ENCODE measurements at places on chromosomes 11 and 22.
A peak's percentile ranks its signal among the peaks of the same experiment; 100 is the strongest.

DNA sequence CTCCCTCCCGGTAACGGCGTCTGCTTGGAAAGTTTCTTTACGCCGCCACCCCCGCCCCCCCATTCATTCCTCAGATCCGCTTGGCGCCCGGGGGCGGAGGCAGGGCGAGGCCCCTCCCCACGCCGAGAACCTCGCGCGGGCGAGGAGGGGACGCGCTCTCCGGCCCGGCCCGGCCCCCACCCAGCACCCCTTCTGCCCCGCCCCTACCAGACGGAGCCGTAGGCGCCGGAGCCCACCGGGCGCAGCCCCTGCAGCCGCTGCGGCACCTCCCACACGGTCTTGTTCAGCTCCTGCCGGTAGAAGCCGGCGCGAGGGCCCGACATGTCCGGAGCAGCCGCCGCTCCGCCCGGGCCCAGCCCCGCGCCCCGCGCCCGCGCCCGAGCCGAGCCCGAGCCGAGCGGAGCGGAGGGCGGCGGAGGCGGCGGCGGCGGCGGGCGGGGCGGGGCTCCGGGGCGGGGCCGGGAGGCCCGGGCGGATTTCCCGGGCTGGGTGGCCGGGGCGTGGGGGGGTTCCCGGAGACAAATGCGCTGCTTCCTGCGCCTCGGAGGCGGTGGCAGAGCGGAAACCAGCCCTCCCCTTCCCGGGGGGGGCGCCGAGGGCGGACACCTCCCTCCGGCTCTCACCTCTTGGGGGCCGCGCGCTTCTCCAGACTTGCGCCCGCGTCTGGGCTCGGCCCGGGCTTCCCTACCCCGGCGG lies at the start of gene MAPK11:
TSS of gene MAPK11 (minus strand) at position 411 of the 696 bp plus-strand sequence. CDS start at position 323, 88 bp downstream.
- no peak for DNase-seq

DNA sequence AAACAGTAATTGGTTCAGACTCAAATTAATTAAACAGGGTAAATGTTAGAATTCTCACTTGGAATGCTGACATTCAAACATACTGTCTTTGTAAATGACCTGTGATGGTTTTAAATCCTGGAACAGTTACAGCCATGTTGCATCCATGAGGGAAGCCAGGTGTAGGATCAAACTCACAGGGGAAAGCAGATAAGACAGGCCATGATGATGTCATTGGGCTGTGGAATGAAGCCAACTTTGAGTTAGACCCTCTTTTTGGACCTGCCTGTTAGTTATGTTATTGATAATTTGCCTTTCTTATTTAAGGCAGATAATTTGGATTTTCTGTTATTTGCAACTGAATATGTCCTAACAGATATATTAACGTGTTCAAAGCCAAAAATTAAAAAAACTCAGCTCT lies 39.3 kb upstream of the ABTB2 start:
- DNase-seq: no peak

DNA sequence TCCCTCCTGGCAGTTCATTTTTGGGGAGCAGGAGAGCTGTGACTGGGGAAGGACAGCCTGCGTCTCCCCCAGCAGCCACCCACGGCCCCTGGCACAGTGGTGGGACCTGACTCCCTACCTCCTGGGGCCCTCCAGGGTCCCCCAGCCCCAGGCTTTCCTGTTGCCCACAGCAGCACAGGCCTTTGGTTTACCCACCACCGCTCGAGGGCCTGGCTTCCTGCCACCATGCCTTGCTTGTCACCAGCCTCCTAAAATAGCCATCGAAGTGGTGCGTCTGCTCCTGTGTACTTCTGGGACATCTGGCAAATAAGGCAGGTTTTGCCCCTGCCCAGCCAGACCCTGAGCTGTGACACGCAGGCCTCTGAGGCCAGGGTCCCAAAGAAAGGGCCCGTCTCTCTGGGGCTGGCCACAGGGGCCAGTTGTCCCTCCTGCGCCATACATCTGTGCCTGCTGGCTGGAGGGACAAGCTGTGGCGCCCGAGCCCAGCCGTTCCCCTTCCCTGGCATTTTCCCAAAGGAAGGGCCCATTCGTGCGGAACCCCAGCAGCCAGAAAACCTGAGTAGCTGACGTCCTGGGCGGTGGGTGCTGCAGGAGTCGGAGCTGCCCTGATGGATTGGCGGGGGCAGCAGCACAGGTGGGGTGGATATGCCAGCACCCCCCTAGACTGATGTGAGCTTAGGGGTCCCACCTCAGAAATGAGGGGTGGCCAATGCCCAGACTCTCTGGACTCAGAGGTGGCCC lies 14.6 kb downstream of the PHLDA2 start:
- DNase-seq: no peak

- DNase-seq: no peak
Observed at GRCh38 chr11:15213471-15214231, 98.9 kb downstream of the INSC start.

- no peak for DNase-seq
Observed at GRCh38 chr11:14029971-14030920, 67.7 kb downstream of the SPON1 start.

GRCh38 chr11:83033972-83034672 lies 37.6 kb downstream of the RAB30 start:
- DNase-seq: no peak

- DNase-seq: no peak
Observed at GRCh38 chr22:44809456-44809855, 57.1 kb downstream of the ARHGAP8 start.

DNA sequence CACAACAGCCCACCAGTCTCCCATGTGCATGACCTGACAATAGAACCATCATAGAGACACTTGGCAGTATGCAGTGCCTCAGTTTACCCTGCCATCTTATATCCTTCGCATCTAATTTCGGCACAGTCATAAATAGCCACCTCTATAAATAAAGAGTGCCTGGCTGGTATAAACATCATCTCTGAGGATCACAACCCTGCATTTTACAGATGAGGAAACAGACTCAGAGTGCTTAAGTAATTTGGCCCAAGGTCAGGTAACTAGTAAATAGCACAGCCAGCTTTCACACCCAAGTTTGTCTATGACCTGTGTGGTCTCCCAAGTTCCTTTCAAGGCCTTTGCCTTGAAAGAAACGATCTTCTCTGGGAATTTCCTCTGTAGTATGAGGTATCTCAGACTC lies 44.6 kb downstream of the CYB5R2 start:
- DNase-seq: no peak

- no peak for DNase-seq
Observed at GRCh38 chr22:28394513-28395110, 285.0 kb downstream of the TTC28 start.

GRCh38 chr11:10395166-10395897 lies 59.7 kb upstream of the AMPD3 start:
- no peak for DNase-seq

GRCh38 chr11:128759597-128759996 lies 65.7 kb downstream of the FLI1 start:
- no peak for DNase-seq

- DNase-seq: peak; percentile 70
Observed at GRCh38 chr11:66466225-66467033, at the start of gene PELI3. TSS of gene PELI3 (plus strand) at chr11:66466905. CDS start at chr11:66468129, 1,224 bp downstream.

- no peak for DNase-seq
Observed at GRCh38 chr11:130418756-130419155, 9.7 kb downstream of the ADAMTS8 start.

DNA sequence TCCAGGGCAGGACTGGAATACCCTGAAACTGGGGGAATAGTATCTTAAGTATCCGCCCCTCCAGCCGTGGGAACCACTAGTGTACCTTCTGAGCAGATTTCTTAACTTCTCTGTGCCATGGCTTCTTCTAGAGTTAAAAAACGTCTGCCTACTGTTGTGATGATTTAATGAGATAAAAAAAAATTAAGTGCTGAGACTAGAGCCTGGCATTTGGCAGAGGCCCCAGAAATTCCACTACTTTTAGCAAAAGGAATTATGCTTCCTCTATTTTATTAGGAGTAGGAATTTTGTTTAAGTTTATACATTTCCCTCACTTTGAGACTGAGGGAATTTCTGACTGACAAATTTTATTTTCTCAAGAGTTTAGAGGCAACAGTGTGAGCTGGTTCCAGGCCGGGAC lies 371.2 kb upstream of the B3GAT1 start:
- DNase-seq: no peak

All from NCI-H1930 (cell line).